ENCODE measurements at places on chromosomes 1 and 21.

GRCh38 chr1:159214149-159214760, 9.6 kb downstream of the ACKR1 start:
- DNase-seq, result peak; percentile 31

DNA sequence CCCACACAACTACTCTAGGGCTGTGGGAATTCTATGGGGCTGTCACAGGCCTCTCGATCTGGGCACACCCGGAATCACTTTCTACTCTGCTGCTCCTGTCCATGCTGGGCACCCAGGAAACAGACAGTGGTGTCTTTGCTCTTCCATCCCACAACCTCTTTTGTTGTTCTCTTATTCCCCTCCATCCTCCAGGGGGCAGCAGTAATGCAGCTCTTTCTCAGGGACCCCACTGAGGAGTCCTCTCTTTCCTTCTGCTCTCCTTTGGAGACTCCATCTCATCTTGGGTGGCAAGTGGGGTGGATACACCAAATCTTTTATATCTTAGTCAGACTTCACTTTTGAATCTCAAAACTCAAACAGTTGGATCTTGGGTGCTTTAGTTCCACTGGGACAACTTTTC, 206.3 kb downstream of the HS2ST1 start:
- DNase-seq, result no peak

- no peak for DNase-seq
Measured at GRCh38 chr1:152941037-152941711, 5.8 kb upstream of the SPRR5 start.

DNA sequence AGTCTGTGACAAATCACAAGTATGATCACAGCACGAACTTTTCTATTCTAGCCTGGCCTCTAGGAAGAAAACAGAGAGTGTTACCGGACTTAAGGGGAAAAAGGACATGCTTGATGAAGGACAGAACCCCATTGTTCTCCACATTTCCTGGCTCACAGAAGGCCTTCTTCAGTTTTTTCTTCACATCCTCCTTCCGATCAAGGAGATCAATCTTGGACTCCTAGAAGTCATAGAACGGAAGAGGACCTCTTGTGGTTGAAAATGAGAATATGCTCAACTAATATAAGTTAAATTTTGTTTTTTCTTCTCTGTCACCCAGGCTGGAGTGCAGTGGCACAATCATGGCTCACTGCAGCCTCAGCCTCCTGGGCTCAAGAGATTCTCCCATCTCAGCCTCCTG, 30.3 kb downstream of the YARS1 start:
- no peak for DNase-seq

DNA sequence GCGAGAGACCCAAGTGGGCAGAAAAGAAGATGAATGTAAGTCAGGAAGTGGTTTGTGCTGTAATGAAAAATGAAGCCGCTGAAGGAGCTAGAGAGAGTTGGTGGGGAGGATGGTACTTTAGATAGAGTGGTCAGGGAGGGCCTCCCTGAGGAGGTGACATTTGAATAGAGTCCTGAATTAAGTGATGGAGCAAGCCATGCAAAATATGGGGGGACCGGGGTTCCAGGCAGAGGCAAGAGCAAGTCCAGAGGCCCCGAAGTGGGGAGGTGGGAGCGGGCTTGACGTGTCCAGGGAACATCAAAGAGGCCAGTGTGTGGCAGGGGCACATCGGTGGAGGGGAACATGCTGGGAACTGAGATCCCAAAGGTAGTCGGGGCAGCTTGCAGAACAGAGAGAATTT, 43.1 kb downstream of the OPRD1 start:
- no peak for DNase-seq

DNA sequence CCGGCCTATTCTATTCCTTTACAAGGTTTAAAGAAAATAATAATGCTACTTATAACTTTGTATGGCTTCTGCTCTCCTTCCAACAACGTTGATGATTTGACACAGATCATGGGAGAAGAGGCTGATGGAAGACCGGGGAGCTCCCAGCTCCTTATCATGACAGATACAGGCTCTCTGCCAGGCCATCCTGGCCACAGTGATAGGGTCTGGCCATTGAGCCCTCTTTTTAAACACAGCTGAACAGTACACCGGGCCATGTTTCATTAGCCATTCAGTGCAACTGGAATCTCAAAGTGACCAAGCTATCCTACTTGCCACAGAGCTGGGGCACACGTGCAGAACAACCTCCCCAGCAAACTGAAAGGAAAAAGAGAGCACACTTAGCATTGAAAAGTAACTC, 34.9 kb downstream of the DNAJC11 start:
- DNase-seq, result no peak

Measured in activated T-cell treated with anti-CD3 and anti-CD28 coated beads, Interleukin-2, amount 50 U/mL, for 72 hours (primary cell).